ENCODE measurements at places on chromosomes 2 and 18.

DNA sequence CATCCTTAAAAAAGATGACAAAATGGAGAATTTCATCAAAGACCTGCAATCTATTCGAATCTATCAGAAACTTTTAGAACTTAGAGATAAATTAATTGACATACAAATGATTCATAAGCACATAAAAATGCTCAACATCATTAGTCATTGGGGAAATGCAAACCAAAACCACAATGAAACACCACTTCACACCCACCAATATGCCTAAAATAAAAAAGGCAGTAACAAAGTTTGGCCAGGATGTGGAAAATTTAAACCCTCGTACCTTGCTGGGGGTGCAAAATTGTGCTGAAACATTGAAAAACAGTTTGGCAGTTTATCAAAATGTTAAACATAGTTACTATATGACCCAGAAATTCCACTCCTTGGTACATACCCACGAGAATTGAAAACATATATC, 11.5 kb upstream of the EIF2AK3 start:
- no peak for DNase-seq

DNA sequence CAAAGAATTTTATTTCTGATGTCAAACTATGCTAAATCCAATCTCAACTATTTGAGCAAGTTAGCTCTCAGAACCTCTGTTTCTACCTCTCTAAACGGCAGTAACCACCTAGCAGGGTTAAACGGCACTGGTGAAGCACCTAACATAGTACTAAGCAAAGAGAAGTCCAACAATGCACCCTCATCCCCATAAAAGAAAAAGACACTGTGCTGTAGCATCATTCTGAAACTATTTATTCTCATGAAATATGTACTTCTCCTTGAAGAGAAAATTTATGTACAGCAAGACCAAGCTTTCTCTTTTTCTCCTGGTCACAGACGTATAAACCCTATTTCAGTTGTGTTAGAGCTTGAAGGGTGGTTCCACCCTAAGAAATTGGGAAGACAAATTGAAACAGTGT, 4.8 kb downstream of the MEX3C start:
- DNase-seq: no peak

DNA sequence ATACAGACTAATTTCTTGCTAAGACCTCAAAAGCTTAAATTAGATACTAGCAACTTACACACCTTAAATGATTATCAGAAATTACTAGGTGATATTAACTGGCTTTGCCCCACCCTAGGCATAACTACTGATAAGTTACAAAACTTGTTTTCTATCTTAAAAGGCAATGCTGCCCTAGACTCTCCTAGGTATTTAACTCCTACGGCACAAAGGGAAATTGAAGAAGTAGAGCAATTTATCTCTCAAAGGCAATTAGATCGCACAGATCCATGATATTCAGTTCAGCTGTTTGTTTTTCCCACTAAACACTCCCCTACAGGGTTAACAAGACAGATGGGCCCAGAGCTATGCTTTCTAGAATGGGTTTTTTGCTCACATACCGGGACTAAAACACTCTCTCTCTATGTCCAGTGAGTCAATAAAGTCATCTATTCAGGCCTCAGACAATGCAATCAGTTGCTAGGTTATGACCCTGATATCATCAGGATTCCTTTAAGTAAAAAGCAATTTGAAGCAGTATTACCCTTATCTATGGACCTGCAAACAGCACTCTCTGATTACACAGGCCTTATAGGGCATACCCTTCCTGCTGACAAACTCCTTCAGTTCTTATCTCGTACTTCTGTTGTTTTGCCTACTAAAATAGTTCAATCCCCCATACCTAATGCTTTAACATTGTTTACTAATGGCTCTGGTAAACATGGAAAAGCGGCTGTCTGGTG, 14.3 kb downstream of the MAP3K2 start:
- DNase-seq: no peak

GRCh38 chr18:78049281-78049680, 799.6 kb downstream of the GALR1 start:
- no peak for DNase-seq

- no peak for DNase-seq
These were observed 764.3 kb downstream of the METTL4 start for GRCh38 chr18:1806884-1807615.

- DNase-seq: no peak
These were observed 117.7 kb downstream of the ZEB2 start for GRCh38 chr2:144402251-144402650.

DNA sequence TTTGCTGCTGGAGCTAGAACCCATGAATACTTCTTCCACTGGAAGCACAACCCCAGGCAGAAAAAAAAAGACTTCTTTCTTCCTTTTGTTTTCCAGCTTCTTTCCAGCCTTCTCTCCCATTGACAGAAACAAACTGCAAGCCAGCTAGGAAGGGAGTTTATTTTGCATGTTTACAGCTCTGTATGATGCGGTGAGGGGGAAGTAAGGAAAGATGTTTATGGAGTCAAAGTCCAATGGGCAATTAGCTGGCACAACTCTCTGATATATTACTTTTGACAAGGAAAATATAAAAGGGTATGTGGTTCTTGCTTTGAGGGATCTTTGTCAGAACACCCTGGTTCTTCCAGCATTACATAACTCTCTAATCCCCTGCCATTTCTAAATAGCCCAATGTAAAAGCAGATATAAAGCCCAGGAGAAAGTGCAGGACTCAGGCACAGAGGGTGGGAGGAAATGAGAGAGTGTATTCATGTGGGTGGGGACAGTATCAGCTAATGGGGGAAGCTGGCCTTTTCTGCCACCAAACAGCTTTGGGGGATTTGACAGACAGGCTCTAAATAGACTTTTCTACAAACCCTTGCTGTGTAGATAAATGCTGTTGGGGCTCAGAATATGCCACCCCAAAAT, 9.3 kb upstream of the NMS start:
- no peak for DNase-seq

- no peak for DNase-seq
These were observed 59.4 kb downstream of the AGAP1 start for GRCh38 chr2:235553291-235553690.

- no peak for DNase-seq
These were observed 550.8 kb upstream of the ZNF804A start for GRCh38 chr2:184047536-184047935.

DNA sequence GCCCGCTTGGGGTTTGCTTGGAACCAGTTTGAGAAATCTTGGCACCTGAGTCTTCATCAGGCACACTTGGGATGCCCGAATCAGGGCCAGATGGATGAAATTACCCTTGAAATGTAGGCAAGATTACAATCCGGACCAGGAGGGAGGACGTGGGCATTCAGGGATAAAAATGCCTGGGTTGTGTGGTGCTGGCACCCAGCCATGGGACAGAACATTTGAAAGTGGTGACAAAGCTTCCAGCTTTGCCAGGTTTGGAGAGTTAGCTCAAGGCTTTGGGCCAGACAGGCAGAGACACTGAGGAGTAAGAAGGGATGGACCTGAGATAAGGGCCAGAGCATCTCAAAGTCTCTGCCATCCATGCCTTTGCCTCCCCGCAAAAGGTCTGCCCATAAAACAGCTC, 182.2 kb downstream of the TTC32 start:
- DNase-seq: no peak

DNA sequence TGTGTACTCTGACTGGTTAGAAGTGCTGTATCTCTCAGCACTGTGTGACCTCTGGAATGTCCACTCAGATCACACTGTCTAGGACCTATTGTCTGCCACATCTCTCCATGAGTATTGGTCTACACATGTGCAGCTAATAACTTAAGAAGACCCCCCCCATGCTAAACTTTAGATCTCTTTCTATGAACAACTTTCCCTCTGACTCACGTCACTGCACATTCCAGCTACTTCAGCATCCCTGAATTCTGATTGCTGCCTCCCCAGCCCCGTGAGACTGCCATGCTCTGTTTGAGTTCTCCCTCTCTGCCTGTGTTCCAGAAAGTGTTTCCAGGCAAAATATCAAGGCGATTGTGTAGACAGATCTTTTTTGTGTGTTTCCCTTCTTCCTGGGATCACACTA, 41.8 kb downstream of the RAPGEF4 start:
- no peak for DNase-seq

DNA sequence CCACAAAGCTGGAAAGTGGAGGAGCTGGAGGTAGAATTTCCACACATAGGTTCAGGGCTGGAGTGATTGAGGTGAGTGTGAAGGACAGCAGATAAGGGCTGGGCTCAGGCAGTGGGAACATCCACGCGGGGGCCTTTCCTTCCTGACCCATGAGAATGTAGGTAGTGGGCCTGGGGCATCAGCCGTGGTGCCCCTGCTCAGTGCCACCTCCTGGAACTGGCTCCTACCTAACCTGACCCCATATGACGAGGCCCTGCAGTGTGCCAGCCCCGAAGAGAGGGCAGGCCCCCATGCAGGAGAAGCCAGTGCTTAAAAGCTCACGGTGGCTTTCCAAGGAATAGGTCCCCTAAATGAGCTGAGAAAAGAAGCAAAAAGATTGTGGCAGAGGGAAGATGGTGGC, 66.2 kb downstream of the HS6ST1 start:
- no peak for DNase-seq

GRCh38 chr2:157107460-157107859, 150.0 kb upstream of the GALNT5 start:
- DNase-seq: no peak
